ENCODE measurements at places on chromosomes 16 and 17. TPM values are rescaled to one million over a fixed set of nuclear protein-coding genes. Genes with fewer than 3 reads are reported as not detected.

The RAB11FIP4 gene
- 1.6 TPM for total RNA-seq

The ZDHHC1 gene
- 7.1 TPM for total RNA-seq

The DLX4 gene
- 3.3 TPM for total RNA-seq

The KRT24 gene
- total RNA-seq, result not detected

The HLF gene
- total RNA-seq, result 0.23 TPM

The EXOC7 gene
- total RNA-seq, result 66.0 TPM
